ENCODE measurements at places on chromosomes 1 and 21. TPM values are rescaled to one million over a fixed set of nuclear protein-coding genes. Genes with fewer than 3 reads are reported as not detected.

DNA sequence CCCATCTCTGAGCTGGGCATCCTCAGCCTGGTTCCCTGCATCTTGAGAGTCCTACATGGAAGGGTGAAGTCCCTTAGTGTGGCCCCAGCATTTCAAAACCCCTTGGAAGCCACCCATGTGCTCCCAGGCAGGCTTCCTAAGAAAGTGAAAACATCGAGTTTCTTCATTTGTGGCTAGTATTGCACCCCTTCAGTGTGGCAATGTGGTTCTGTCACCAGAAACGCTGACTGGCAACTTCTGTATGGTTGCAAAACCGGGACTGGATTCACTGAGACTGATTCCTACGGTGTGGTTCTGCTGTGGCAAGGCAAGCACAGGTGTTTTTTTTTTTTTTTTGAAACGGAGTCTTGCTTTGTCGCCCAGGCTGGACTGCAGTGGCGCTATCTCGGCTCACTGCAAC lies 9.0 kb upstream of the IFNGR2 start:
- DNase-seq = peak; percentile 21

- DNase-seq = no peak
These were observed 38.3 kb downstream of the CEP170 start for GRCh38 chr1:243216741-243217140.

GRCh38 chr1:199834711-199835110 lies 192.8 kb upstream of the NR5A2 start:
- no peak for DNase-seq

- no peak for DNase-seq
These were observed 15.7 kb downstream of the PRDM16 start for GRCh38 chr1:3084726-3085125.

The INTS11 gene
- 213 TPM for polyA plus RNA-seq

The C1orf53 gene
- polyA plus RNA-seq = 8.6 TPM

The DNAH14 gene
- 30.1 TPM for polyA plus RNA-seq

- DNase-seq = no peak
These were observed 8.7 kb downstream of the ITLN1 start for GRCh38 chr1:160876311-160876710.

GRCh38 chr1:77652268-77652667 lies 30.2 kb downstream of the ZZZ3 start:
- DNase-seq = no peak

The NBPF15 gene
- 12.7 TPM for polyA plus RNA-seq

- DNase-seq = peak; percentile 10
These were observed 9.4 kb downstream of the COL6A1 start for GRCh38 chr21:45990741-45991605.

DNA sequence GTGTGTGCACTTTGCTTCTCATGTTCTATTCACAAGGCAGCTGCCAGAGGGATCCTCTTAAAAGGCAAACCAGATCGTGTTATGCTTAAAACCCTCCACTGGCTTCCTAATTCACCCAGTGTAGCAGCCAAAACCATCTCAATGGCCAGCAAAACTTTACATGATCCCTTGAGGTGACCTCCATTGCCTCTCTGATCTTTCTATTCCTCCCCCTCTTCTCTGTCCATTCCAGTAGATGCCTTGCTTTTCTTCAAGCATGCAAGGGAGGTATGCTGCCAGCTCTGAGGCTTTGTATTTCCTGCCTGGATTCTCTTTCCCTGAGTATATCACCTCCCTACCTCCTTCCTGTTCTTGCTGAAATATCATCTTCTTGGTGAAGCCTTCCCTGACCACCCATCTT lies 93.2 kb upstream of the KCNK2 start:
- DNase-seq = no peak

GRCh38 chr1:32031578-32032274 lies 18.1 kb downstream of the KHDRBS1 start:
- no peak for DNase-seq

The ATAD3A gene
- 22.0 TPM for polyA plus RNA-seq

Data from testis (tissue), 5 donors.